ENCODE measurements at places on chromosomes 7 and 10. TPM values are rescaled to one million over a fixed set of nuclear protein-coding genes. Genes with fewer than 3 reads are reported as not detected.

The TMEM270 gene
- not detected for total RNA-seq

The TEX36 gene
- not detected for total RNA-seq

The SFTPA1 gene
- not detected for total RNA-seq

The NANOS1 gene
- 0.09 TPM for total RNA-seq

The TMEM254 gene
- 4.9 TPM for total RNA-seq

The RNF148 gene
- 2.6 TPM for total RNA-seq

The SDK1 gene
- total RNA-seq, result 0.23 TPM

The HSPA12A gene
- 0.68 TPM for total RNA-seq

The RBP3 gene
- total RNA-seq, result not detected
